KG1 (cell line): ENCODE measurements at places on chromosomes 12 and 14.

DNA sequence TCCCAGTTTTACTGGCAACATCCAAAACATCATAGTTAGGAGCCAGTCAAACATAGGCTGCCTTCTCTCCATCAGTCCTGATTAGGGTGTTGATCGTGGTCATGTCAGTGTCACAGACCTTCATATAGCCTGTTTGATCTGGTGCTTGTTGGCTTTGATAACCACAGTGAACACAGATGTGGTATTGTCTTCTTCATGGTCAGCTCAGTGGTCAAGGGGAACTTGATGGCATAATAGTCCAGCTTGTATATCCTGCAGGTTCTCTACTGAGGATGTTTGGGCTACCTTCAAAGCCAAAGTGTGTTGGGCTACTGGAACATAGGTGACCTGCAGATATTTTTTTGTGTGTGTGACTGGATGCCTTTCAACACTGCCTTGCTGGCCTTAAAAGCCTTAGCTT is 21.7 kb downstream of the PRORP start:
- DNase-seq = no peak

DNA sequence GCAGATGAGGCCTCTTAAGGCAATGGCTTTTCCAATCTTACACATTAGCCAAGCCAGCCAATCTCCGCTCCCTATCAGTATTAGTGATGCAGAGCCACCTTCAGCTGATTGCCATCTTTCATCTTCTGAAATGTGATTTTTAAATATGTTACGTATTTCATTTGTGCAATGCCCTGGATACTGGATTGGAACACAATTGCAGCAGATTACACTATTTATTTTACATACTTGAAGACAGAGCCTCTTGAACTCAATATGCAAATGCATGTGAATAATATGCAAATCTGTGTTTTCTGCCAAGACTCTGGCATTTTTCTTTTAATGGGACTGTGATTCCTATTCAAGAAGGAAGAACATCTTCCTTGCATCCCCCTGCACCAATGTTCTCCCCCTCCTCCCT is 90.5 kb downstream of the GRIN2B start:
- DNase-seq = no peak

DNA sequence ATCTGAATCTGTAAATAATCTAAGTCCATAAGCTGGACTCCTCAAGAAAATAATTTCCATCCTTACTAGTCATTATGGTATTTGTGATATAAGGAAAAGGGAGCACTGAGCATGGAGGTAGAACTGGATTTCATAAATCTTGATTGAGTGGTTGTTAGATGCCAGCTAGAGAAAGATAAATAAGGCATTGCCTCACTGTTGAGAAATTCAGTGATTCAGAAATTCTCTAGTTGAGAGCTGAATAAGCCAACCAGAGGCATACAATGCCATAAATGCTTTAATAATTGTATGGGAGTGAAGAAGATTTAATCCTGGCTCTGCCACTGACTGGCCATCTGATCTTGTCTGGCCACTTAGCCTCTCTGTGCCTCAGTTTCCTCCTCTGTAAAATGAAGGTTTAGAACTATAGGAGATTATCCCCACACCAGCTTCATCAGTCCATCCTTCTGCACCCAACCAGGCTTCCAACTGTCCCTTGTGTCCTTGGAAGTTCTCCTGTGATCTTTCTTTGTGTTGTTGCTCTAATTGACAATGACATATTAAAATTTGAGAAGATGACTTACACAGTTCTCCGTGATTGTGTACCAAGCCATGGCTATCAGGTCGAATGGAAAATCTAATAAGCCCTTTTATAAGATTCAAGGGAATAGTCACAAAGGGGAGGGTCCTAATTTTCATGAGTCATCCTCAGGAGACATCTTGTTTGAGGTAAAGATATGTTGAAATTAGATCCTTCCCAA is 394.3 kb downstream of the EGLN3 start:
- no peak for DNase-seq

- no peak for DNase-seq
Measured at GRCh38 chr12:80151131-80151530, 51.8 kb downstream of the OTOGL start.

GRCh38 chr12:95943330-95943842 is at the start of gene AMDHD1:
TSS of gene AMDHD1 (plus strand) at chr12:95943331. CDS start at chr12:95943399, 68 bp downstream.
- DNase-seq = no peak

DNA sequence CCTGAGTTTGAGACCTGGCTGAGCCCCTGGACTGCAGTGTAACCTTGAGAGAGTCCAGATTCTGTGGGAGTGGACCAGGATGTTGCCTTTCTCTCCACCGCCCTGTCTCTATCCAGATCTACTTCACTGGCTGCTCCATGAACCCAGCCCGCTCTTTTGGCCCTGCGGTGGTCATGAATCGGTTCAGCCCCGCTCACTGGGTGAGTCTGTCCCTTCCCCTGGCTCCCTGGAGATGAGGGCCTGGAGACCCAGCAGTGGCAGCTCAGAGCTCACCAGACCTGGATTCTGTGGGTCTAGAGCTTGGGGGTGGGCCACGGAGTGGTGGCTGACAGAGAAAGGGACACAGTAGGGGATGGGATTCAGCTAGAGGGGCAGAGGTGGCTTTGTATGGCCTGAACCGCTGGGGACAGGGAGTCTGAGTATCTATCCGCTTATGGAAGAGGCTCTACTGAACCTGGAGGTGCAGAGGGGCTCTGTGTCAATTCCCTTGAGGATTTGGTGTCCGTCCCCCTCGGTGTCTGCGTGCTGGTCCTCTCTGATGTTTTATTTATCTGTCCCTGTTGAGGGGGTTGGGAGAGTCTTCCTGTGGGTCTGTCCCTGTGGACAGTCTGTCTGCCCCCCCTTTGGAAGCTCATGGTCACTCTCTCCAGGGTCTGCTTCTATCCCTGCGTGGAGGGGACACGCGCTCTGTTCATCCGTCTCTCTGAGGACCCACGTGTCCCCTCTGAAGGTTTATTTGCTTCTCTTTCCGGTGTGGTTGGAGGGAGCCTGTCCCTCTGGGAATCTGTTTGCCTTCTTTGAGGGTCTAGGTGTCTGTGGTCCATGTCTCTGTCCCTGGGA is 2.5 kb downstream of the AQP5 start:
- no peak for DNase-seq

DNA sequence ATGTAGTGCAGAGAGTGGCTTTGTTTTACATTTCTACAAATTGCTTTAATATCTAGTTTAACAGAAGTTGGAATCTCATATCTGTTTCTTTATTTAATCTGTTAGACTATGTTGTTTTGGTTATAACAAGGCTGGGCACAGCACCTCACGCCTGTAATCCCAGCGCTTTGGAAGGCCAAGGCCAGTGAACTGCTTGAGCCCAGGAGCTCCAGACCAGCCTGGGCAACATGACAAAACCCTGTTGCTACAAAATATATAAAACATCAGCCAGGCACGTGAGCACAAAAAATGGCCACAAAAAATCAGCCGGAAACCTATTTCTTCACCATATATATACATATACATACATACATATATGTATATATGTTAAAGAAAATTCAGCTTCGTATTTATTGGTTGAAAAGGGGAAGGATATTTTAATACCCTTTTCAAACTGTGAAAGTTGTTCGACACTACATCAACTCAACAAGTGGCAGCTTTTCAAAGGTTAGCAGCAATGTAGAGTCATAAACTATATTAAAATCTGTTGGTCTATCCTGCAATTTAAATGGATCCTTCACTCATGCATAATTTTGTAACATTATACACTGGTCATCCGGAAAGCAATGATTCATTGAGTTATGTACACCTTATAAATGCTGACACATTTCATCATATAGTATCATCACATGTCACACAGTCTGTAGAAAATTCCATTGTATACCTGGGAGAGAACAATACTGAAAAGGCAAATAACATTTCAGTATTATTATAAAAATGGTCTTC is 7.1 kb downstream of the NR2C1 start:
- DNase-seq = no peak

GRCh38 chr12:26554332-26554731 is 278.7 kb downstream of the ITPR2 start:
- DNase-seq = no peak

- no peak for DNase-seq
Measured at GRCh38 chr12:101612160-101612916, 17.6 kb downstream of the MYBPC1 start.

- DNase-seq = peak; percentile 38
Measured at GRCh38 chr14:72024043-72024407, 91.8 kb downstream of the RGS6 start.

GRCh38 chr12:63931703-63932102 is 87.2 kb downstream of the SRGAP1 start:
- DNase-seq = no peak

GRCh38 chr12:124002021-124002644 is 29.1 kb downstream of the ZNF664 start:
- no peak for DNase-seq

GRCh38 chr14:71597955-71598660 is 334.1 kb upstream of the RGS6 start:
- peak; percentile 33 for DNase-seq

GRCh38 chr14:99753225-99754140 is 39.7 kb upstream of the EML1 start:
- DNase-seq = no peak

DNA sequence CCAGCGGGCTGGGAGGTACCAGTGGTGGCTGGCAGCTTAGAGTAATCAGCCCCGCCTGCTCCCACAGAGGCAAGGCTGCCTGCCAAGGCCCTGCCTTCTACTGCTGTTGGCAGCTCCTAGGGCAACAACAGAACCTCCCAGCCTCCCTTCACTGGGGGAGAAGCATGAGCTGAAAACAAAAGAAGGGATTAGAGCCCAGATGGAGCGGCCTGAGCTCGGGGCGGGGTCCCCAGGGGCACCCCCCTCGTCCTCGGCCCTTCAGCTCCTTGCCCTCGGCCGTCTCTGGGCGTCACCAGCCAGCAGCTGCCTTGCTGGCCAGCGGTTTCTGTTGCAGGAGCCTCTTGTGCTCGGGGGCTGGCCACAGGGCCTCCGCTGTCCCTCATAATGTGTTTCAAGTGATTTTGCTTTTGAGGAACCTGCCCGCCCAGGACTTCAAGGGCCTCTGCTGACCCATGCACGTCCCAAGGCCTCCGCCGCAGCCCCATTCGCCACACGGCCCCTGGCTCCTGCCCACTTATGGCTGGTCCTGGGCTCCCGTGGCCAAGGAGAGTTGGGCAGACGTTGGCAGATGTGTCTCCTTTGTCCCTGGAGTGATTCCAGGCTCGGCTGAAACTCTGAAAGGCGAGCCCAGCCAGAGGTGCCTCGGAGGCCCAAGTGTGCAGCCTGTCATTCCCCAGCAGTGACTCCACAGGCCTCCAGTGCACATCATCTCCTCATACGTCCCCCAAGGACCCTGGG is 49.7 kb downstream of the PSMA6 start:
- peak; percentile 40 for DNase-seq

- DNase-seq = no peak
Measured at GRCh38 chr14:67269298-67270060, 28.2 kb downstream of the PALS1 start.

- no peak for DNase-seq
Measured at GRCh38 chr14:105525861-105526775, at the start of gene TMEM121. TSS of gene TMEM121 (plus strand) at chr14:105526583. CDS start at chr14:105528835, 2,252 bp downstream.

DNA sequence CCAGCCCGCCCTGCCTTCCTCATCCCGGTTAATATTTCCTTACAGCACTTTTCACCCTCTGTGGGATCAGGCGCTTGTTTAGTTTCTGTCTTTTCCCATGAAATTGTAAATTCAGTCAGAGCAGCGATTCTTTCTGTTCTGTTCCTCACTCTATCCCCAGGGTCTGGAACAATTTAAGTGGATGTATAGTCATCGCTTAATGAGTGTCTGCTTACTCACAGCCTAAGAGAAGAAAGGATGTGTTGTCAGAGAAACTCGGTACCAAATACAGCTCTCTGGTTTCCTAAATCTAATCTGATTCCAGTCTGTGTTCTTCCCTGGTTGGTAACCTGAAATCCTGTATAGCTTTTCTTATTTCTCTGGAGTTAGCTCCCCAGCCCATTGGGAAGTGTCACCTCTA is 44.9 kb downstream of the FOS start:
- DNase-seq = no peak

DNA sequence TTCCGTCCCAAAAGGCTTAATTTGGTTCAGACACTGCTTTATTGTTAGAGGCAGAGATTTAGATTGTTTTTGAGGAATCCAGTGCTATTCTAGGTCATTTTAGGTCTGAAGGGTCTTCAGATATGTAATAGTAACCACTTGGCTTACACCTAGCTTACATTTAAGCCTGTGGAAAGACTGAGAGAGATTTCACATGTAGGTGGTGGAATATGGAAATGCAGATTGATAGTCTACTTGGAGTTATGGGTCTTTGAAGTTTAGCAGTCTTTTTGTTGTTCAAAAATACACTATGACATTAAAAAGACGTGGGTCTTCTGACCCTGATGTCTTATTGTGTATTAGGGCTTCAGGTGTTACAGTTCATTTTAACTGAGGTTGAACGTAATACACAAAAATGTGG is 51.4 kb upstream of the CCT2 start:
- no peak for DNase-seq

- DNase-seq = no peak
Measured at GRCh38 chr12:103901518-103902173, 28.6 kb upstream of the HSP90B1 start.

- no peak for DNase-seq
Measured at GRCh38 chr12:132066345-132066685, 77.8 kb downstream of the DDX51 start.

- no peak for DNase-seq
Measured at GRCh38 chr14:54220071-54220703, 176.6 kb upstream of the CDKN3 start.

- DNase-seq = no peak
Measured at GRCh38 chr14:61258985-61259384, 22.2 kb downstream of the TMEM30B start.

DNA sequence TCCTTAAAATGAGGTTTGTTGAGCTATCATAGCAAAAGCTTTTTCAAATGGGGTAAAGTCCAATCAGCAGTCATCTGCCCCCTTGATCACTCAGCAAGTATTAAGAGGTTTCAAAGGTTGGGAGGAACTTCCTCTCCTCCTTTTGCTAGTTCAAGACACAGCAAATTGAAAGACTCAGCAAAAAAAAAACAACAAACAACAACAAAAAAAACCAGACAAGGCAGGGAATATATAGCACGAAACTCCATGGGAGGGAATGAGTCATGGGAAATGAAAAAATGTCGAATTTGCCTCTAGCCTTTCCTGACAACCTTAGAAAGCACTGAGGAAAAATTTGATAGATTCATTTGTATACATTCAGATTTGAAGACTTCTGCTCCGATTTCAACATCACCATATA is 1.6 kb upstream of the SLC7A8 start:
- no peak for DNase-seq

DNA sequence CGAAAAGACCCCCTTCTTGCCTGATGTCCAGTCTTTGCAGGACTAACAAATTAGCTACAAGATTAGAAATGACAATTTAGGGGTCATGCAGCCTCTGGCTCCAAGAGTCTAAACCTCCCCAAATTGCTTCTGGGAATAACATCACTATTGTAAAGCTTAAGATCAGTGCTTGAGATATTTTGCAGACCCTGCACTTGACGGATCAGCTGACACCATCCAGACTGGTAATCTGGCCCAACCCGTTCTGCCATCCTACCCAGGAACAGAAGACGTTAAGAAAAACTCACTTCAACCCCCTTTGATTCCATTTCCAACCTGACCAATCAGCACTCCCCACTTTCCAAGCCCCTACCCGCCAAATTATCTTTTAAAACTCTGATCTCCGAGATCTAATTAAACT is 236.7 kb upstream of the KRR1 start:
- DNase-seq = no peak
